ENCODE measurements at places on chromosomes 11 and 22. TPM values are rescaled to one million over a fixed set of nuclear protein-coding genes. Genes with fewer than 3 reads are reported as not detected.
A peak's percentile ranks its signal among the peaks of the same experiment; 100 is the strongest.

DNA sequence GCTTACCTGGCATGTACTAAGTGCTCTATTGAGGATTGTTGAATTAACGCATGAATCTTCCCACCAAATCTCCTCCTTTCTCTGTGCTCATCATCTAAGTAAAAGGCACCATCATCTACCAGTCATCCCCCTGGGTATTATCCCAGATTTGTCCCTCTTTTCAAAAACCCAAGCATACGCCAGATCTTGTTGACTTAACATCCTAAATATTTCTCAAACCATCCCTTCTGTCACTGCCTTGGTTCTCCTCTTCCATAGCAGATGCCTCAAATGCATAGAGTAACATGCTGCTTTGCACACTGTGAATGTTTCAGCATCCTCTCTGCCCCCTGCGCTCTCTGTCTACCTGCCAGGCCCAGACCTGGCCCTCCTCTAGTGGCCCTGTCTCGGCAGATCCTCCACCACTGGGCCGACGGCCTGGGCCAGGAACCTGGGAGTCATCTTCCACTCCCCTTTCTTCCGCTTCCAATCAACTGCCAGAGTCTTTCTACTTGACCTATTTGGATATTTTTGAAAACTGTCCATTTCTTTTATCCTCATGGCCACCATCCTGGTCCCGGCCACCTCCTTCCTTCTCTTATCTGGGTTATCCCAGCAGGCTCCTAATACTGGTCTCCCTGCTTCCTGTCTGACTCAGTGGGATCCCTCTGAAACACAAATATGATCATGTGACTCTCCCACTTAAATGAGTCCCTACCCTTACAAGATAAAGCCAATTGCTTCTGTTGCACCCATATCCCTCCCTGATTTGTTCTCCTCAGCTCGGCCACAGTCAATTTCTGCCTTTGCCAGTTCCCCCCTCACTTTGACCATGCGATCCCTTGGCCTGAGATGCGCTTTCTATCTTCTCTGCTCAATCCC, 3.4 kb upstream of the TAB1 start:
- H3K27me3 ChIP-seq = no peaks in the 10 kb centered on the region
- H3K27ac ChIP-seq = no peak overlapping the region
- no peak overlapping the region for H3K4me3 ChIP-seq
- H3K36me3 ChIP-seq = no peaks in the 10 kb centered on the region
- H3K4me1 ChIP-seq = peaks cover 4% of the 10 kb centered on the region

- H3K36me3 ChIP-seq = no peaks in the 10 kb centered on the region
- no peak overlapping the region for H3K27ac ChIP-seq
- no peak for DNase-seq
- no peaks in the 10 kb centered on the region for H3K4me1 ChIP-seq
Observed at GRCh38 chr11:29135504-29135903, 881.3 kb downstream of the KCNA4 start.

- DNase-seq = no peak
- H3K4me1 ChIP-seq = no peaks in the 10 kb centered on the region
- no peak overlapping the region for H3K27ac ChIP-seq
- no peaks in the 10 kb centered on the region for H3K27me3 ChIP-seq
- no peaks in the 10 kb centered on the region for H3K36me3 ChIP-seq
Observed at GRCh38 chr11:92111287-92111686, 113.3 kb upstream of the FAT3 start.

GRCh38 chr11:128551611-128552335, 35.6 kb downstream of the ETS1 start:
- no peaks in the 10 kb centered on the region for H3K4me1 ChIP-seq
- no peaks in the 10 kb centered on the region for H3K36me3 ChIP-seq
- H3K27me3 ChIP-seq = no peaks in the 10 kb centered on the region

GRCh38 chr11:91326751-91327150, 897.9 kb upstream of the FAT3 start:
- H3K4me1 ChIP-seq = no peaks in the 10 kb centered on the region
- no peaks in the 10 kb centered on the region for H3K27me3 ChIP-seq
- H3K36me3 ChIP-seq = no peaks in the 10 kb centered on the region
- H3K27ac ChIP-seq = no peak overlapping the region
- DNase-seq = no peak

DNA sequence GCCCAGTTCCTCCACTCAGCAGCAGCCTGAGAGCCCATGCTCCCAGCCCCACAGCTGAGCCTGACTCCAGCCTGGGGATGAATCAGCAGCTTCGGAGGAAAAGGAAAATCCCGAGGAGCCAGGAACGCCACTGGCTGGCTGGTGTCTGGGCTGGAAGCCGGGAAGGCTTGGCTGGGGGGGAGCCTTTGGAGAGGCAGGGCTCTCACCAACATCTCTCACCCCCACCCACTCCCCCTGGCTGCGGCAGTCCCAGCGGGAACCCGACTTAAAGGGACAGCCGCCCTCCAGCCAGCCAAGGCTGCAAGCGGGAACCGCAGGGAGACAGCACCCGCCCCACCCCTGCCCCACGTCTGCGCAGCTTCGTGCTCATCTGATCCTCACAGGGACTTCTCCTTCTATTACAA, 28.4 kb downstream of the KIAA0930 start:
- H3K27ac ChIP-seq = peak overlapping the region; percentile 63
- no peaks in the 10 kb centered on the region for H3K4me1 ChIP-seq
- H3K27me3 ChIP-seq = no peaks in the 10 kb centered on the region
- DNase-seq = peak; percentile 53
- H3K36me3 ChIP-seq = no peaks in the 10 kb centered on the region

GRCh38 chr11:2928605-2929530, at the start of gene PHLDA2:
TSS of gene PHLDA2 (minus strand) at chr11:2929420. CDS start at chr11:2929364, 56 bp downstream.
- H3K36me3 ChIP-seq = no peaks in the 10 kb centered on the region
- H3K27ac ChIP-seq = peak within 1 kb of the TSS; percentile 88
- DNase-seq = peak; percentile 73
- H3K4me3 ChIP-seq = peak within 1 kb of the TSS; percentile 81

- H3K27me3 ChIP-seq = no peaks in the 10 kb centered on the region
- H3K4me3 ChIP-seq = peak overlapping the region; percentile 68
- H3K4me1 ChIP-seq = peaks cover 5% of the 10 kb centered on the region
- no peaks in the 10 kb centered on the region for H3K36me3 ChIP-seq
- peak; percentile 70 for DNase-seq
- H3K27ac ChIP-seq = peak overlapping the region; percentile 94
Observed at GRCh38 chr11:63682066-63683021, 1.0 kb downstream of the RTN3 start.

DNA sequence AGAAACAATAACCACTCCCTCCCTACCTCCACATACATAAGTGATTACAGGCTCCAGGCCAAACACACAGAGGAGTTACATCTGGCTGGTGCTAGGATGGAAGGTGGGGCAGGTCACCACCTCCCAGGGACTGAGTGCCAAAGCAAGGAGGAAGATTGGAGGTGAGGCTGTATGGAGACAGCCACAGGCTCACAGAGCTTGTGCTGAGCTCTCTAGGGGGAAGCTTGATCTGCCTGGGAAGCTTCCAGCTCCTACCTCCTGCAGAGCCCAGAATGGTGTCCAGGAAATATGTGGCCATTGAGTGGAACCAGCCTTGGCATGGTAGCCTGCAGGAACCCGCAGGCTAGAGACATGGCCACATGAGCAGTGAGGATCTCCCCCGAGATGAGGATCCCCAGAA, 3.6 kb upstream of the MED15 start:
- no peaks in the 10 kb centered on the region for H3K36me3 ChIP-seq
- no peak overlapping the region for H3K4me3 ChIP-seq
- peak; percentile 81 for DNase-seq
- peak overlapping the region; percentile 86 for H3K27ac ChIP-seq

DNA sequence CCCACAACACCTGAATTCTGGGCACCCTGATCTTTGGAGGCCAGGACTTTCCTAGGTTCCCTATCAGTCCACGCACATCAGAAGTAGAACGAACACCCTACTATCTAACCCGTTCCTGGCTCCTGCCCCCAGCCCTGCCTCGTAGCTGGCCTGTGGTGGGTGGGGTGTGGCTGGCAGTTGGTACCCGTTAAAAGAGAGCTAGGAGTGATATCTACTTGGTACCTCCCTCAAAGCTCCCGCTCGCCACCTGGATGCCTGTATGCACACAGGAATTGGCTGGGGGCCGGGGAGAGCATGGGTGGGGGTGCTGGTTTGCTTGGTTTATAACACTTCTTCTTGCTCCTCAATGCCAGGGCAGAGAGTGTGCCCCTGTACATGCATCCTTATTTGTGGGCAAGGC, 14.0 kb upstream of the NECTIN1 start:
- peak overlapping the region; percentile 40 for H3K27ac ChIP-seq
- H3K4me1 ChIP-seq = peaks cover 12% of the 10 kb centered on the region
- peak; percentile 77 for DNase-seq
- H3K36me3 ChIP-seq = no peaks in the 10 kb centered on the region
- H3K27me3 ChIP-seq = peaks cover 3% of the 10 kb centered on the region

DNA sequence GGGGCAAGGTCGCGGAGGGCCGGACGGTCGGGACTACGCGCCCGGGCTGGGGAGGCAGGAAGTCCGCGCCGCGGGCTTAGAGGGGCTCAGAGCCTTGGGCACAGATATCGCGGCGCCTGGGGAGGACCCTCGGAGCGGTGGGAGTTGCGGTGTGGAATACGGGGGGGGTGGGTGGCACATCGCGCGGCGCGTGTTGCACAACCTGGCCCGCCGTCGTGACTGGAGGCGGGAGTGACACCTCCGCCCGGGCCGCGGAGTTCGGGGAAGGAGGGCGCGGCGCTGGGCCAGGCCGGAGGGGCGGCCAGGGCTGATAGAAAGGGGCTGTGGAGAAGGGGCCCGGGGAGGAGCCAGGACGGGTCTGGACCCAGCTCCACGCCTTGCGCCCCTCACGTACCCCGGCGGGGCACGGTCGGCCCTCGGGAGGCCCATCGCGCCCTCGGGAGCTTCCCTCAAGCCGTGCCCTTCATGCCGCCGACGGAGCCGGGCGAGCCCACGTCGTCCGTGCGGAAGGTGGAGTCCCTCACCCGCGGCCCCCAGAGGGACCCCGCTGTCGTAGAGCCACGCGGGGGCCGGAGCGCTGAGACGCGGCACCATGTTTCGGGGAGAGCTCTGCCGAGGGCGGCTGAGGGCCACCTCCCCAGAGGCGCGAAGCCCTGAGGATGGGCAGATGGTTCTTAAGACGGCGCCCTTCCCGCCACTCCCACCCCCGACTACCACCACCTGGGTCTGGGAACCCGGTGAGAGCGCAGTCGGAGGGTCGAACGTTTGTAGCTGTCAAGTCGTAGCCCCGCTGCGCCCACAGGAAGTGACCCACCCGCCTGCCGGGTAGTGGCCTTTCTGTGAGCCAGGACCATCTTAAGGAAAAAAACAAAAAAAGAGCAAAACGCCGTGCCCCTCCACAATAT, 729 bp downstream of the IL17RA start:
- H3K36me3 ChIP-seq = no peaks in the 10 kb centered on the region
- peaks cover 4% of the 10 kb centered on the region for H3K4me1 ChIP-seq
- no peaks in the 10 kb centered on the region for H3K27me3 ChIP-seq
- peak overlapping the region; percentile 91 for H3K4me3 ChIP-seq
- peak overlapping the region; percentile 88 for H3K27ac ChIP-seq

DNA sequence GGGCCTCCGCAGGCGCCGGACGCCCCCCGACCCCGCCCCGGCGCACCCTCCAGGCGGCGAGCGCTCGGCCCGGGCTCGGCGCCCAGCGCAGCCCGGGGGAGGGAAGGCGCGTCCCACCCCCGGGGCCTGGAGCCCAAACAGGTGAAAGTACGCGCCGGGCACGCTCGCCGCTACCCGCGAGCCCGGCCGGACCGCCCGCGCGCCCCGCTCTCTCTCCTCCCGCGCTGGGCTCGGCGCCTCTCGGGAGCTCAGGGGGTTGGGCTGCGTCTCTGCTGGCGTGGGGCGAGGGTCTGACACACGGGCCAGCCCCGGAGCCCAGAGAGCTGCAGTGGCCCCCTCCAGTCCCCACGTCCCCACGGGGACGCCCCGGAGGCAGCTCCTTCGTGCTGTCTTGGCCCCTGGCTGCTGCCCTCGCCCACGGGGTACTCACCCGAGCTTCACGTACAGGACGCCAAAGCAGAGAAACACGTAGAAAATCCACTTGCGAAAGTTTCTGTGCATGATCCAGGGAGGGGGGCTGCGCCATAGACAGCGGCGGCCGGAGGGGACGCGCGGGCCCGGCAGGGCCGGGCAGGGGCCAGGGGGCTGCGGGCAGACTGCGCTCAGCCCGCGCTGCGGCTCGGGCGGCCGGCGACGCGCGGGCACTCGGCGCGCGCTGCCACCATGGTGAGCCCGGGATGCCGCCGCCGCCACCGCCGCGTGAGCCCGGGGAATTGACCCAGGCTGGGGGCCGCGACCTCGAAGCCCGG, 534 bp downstream of the WNT7B start:
- H3K27ac ChIP-seq = no peak overlapping the region
- H3K27me3 ChIP-seq = peaks cover 65% of the 10 kb centered on the region
- DNase-seq = no peak
- no peaks in the 10 kb centered on the region for H3K36me3 ChIP-seq
- peaks cover 4% of the 10 kb centered on the region for H3K4me1 ChIP-seq

- DNase-seq = peak; percentile 76
- no peaks in the 10 kb centered on the region for H3K36me3 ChIP-seq
- H3K4me3 ChIP-seq = no peak overlapping the region
- no peak overlapping the region for H3K27ac ChIP-seq
Observed at GRCh38 chr22:38017272-38017920, 33.0 kb upstream of the SOX10 start.

- peaks cover 7% of the 10 kb centered on the region for H3K4me1 ChIP-seq
- no peak for DNase-seq
- H3K27ac ChIP-seq = no peak overlapping the region
- no peaks in the 10 kb centered on the region for H3K27me3 ChIP-seq
Observed at GRCh38 chr11:13338019-13338426, 60.4 kb downstream of the BMAL1 start.

GRCh38 chr11:45859661-45860140, 12.4 kb downstream of the CRY2 start:
- H3K27ac ChIP-seq = peak overlapping the region; percentile 49
- no peaks in the 10 kb centered on the region for H3K27me3 ChIP-seq
- no peak overlapping the region for H3K4me3 ChIP-seq

GRCh38 chr11:63769042-63769713, 603 bp upstream of the ZFTA start:
- peaks cover 7% of the 10 kb centered on the region for H3K27me3 ChIP-seq
- DNase-seq = peak; percentile 32
- H3K36me3 ChIP-seq = no peaks in the 10 kb centered on the region
- H3K27ac ChIP-seq = peak overlapping the region; percentile 27
- peak overlapping the region; percentile 79 for H3K4me3 ChIP-seq

GRCh38 chr22:37951305-37951704, 2.1 kb downstream of the C22orf23 start:
- H3K4me1 ChIP-seq = peaks cover 9% of the 10 kb centered on the region
- no peak for DNase-seq
- no peaks in the 10 kb centered on the region for H3K36me3 ChIP-seq
- no peaks in the 10 kb centered on the region for H3K27me3 ChIP-seq
- H3K27ac ChIP-seq = no peak overlapping the region

GRCh38 chr11:12989428-12990161, 19.5 kb upstream of the RASSF10 start:
- H3K36me3 ChIP-seq = no peaks in the 10 kb centered on the region
- no peaks in the 10 kb centered on the region for H3K27me3 ChIP-seq
- no peak overlapping the region for H3K4me3 ChIP-seq
- no peaks in the 10 kb centered on the region for H3K4me1 ChIP-seq

GRCh38 chr11:79937676-79938334, 497.0 kb upstream of the TENM4 start:
- H3K4me1 ChIP-seq = no peaks in the 10 kb centered on the region
- no peak overlapping the region for H3K27ac ChIP-seq

- H3K4me1 ChIP-seq = no peaks in the 10 kb centered on the region
- H3K36me3 ChIP-seq = no peaks in the 10 kb centered on the region
- no peak for DNase-seq
- no peak overlapping the region for H3K4me3 ChIP-seq
Observed at GRCh38 chr11:109112821-109113280, 309.1 kb upstream of the C11orf87 start.

Gene PKP3
- total RNA-seq = 167 TPM

Gene EHBP1L1
- total RNA-seq = 78.5 TPM

Gene CNIH2
- 0.67 TPM for total RNA-seq

Gene BIK
- total RNA-seq = 31.4 TPM

Gene PANX3
- total RNA-seq = not detected

Gene MYOD1
- not detected for total RNA-seq

Gene DEUP1
- total RNA-seq = 0.29 TPM

Gene UNC93B1
- 55.4 TPM for total RNA-seq

Gene PHLDA2
- 41.6 TPM for total RNA-seq

Gene GTSE1
- total RNA-seq = 7.8 TPM

Gene WT1
- total RNA-seq = 0.32 TPM

Gene KRTAP5-1
- total RNA-seq = not detected
